ENCODE measurements at places on chromosomes 7 and 10.

- no peak for DNase-seq
Observed at GRCh38 chr10:3712707-3713106, 72.3 kb downstream of the KLF6 start.

GRCh38 chr7:139562961-139563565, 39.6 kb downstream of the CLEC2L start:
- no peak for DNase-seq

DNA sequence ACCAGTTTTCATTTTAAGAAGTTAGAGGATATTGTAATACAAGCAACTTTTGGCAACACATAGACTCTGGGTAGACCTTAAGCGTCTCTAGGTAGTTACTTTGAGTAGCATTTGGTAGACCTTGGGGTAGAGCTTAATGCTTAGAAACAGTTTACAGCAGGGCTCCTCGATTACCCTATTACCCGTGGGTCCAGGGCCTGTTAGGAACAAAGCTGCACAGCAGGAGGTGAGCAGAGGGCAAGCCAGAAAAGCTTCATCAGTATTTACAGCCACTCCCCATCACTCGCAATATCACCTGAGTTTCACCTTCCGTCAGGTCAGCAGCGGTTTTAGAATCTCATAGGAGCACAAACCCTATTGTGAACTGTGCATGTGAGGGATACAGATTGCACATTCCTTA, 173.5 kb downstream of the TSPAN12 start:
- DNase-seq, result no peak

DNA sequence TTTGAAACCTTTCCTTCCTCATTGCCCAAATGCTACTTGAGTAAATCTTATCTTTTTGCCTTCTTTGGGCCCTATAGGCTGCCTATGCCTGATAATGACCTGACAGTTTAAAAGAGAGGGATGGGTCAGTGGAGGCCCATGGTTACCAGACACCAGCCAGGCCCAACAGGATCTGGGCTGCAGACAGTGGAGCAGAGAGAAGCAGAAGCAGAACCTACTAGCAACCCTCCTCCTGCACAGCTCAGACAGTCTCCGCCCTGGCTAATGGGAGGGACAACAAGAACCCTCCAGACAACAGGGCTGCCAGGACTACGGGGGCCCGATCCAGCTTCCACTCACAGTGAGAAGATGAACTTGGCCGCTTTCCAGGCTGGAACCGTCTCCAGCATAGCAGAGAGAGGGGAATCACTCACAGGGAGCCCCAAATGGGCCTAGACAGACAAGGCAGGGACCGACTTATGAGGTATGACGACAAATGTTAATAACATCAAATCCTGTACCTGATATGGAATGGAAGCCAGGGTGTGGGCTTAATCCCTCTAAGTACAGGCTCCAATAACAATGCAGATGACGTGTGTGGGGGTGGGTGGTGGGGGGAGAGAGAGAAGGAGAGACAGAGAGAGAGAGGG, 31.7 kb upstream of the DGKI start:
- DNase-seq, result peak; percentile 81

DNA sequence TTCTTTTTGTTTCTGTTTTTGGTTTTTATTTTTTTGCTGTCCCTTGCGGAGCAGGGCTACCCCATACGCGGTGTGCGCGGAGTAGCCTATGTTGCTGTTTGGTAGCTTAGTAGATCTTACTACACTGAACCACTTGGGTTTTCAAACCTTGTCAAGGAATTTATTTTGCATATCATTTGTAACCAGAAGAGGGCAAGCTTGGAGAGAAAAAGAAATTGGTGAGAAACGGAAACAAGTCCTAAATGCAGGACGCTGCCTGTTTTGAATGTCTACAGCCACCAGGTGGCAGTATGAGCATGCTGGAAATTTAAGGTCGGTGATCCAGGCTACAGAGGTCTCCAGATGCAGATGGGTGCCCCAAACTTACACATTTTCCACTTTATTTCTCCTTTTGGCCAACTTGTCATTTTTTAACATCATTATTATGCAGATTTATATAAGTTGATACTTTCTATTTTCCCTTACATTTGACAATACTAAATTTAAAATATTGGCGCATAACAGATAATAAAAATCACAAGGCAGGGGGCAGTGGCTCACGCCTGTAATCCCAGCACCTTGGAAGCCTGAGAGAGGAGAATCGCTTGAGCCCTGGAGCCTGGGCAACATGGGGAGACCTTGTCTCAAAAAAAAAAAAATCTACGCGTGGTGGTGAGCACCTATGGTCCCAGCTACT, 15.3 kb upstream of the TRA2A start:
- DNase-seq, result peak; percentile 94

GRCh38 chr7:85685901-85686300, 499.0 kb upstream of the SEMA3D start:
- no peak for DNase-seq

- DNase-seq, result no peak
Observed at GRCh38 chr7:150569245-150569955, 2.2 kb downstream of the GIMAP4 start.

DNA sequence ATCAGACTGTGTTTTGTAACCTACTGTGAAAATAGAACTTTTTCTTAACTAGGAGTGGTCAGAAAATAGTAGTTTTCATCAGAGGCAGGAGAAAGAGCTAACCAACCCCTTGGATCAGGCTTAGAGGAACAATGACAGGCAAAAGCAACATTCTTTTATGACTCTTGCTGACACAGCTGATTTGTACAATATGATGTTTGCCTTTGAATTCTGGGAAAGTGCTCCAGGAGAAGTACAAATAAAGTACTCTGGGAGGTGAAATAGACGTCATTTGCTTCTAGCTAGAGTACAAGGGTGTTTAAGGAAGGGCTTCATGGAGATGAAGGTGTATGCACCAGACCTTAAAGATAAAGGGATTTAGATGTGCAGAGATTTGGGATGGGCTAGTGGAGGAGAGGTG, 75.1 kb upstream of the KIAA1217 start:
- DNase-seq, result no peak

Measured in fibroblast of lung (primary cell).